ENCODE measurements at places on chromosomes 12 and 14.
A peak's percentile ranks its signal among the peaks of the same experiment; 100 is the strongest.

GRCh38 chr14:85634205-85634604 is 104.3 kb downstream of the FLRT2 start:
- no peak overlapping the region for H3K27ac ChIP-seq
- no peaks in the 10 kb centered on the region for H3K27me3 ChIP-seq
- no peak overlapping the region for H3K4me3 ChIP-seq
- no peak for DNase-seq
- no peaks in the 10 kb centered on the region for H3K4me1 ChIP-seq

- peaks cover 3% of the 10 kb centered on the region for H3K27me3 ChIP-seq
- DNase-seq = peak; percentile 12
- H3K27ac ChIP-seq = no peak overlapping the region
- H3K4me1 ChIP-seq = no peaks in the 10 kb centered on the region
- no peak overlapping the region for H3K4me3 ChIP-seq
Measured at GRCh38 chr14:49303946-49304516, 282.1 kb downstream of the RPS29 start.

DNA sequence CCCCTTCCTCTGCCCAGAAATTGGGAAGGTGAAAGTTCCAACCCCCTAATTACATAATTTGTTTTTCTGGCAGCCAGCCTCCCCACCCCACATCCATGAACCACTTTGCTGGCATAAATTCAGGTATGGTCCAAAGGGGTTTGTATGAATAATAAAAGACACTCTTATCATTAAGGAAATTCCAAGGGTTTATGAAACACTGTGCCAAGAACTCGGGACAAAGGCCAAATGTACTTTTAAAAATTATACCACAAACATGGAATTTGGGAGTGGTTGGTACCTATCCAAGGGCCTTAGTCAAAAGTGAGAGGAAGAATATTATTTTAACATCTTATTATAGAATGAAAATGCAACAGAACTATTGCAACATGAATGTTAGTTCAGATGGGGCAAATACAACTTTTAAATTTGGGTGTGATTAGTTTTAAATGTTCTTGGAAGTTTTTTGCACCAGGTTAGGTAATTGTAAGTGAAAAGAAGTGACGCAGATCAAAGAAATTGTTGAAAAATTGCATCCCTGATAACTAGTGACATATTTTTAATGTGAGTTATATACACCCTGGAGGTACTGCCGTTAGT is 217.8 kb downstream of the TMEM117 start:
- no peak overlapping the region for H3K27ac ChIP-seq
- no peak for DNase-seq
- H3K36me3 ChIP-seq = no peaks in the 10 kb centered on the region
- H3K4me3 ChIP-seq = no peak overlapping the region
- H3K4me1 ChIP-seq = no peaks in the 10 kb centered on the region

DNA sequence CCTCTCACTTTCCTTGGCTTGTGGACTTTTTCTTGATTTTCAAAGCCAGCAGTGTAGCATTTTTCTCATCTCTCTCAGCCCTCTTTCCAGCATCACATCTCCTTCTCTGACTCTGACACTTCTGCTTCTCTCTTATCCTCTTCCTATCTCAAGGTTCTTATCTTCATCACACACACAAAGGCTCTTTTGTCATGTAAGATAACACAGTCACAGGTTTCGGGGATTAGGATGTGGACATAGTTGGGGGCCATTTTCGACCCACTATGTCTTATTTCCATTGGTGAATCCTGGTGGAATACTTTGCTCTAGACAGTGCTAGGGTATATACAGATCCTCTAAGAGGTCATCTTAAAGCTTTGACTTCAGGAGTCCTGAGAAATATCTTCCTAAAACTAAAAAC is 719.3 kb upstream of the TBX3 start:
- H3K27me3 ChIP-seq = no peaks in the 10 kb centered on the region
- no peaks in the 10 kb centered on the region for H3K36me3 ChIP-seq
- no peak overlapping the region for H3K27ac ChIP-seq
- DNase-seq = no peak
- no peaks in the 10 kb centered on the region for H3K4me1 ChIP-seq

DNA sequence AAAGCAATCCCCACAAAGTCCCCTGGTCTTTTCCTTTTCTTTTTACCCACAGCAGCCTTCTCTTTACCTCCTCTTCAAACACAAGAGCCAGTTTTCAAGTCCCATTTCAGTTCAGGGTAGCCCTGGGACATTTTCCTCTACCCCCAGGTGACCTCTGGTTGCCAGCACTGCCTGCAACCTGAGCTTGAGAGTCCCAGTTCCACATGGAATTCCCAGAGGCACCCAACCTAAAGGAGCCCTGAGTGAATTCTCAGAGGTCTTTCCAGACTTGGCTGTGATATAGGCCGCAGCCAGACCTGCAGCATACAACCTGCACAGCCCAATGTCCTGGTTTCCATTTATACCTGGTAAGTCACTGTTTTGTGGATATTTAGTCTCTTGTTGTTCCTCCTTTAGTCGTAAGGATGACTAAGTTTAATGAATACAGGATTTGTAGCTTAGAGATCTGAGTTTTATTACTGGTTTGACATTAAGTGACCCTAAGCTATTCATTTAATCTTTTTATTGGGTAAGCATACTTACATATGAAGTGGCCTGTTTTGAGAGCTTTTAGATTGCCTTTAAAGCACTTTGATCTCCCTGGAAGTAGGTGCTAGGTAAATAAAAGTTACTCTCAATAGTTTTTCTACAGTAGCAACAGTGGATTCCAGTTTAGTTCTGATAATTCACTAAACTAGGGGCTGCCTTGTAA is 159.8 kb downstream of the TGFB3 start:
- H3K4me3 ChIP-seq = no peak overlapping the region
- H3K27me3 ChIP-seq = no peaks in the 10 kb centered on the region
- no peak overlapping the region for H3K27ac ChIP-seq
- peaks cover 3% of the 10 kb centered on the region for H3K4me1 ChIP-seq
- H3K36me3 ChIP-seq = peaks cover 9% of the 10 kb centered on the region

- peaks cover 24% of the 10 kb centered on the region for H3K36me3 ChIP-seq
- H3K4me1 ChIP-seq = peaks cover 40% of the 10 kb centered on the region
- no peaks in the 10 kb centered on the region for H3K27me3 ChIP-seq
- H3K27ac ChIP-seq = no peak overlapping the region
- H3K4me3 ChIP-seq = no peak overlapping the region
Measured at GRCh38 chr12:22533155-22533554, 11.2 kb downstream of the C2CD5 start.

GRCh38 chr14:23301969-23302289 is 730 bp downstream of the PPP1R3E start:
- no peak for DNase-seq
- peaks cover 33% of the 10 kb centered on the region for H3K36me3 ChIP-seq
- peak overlapping the region; percentile 91 for H3K4me3 ChIP-seq
- peaks cover 14% of the 10 kb centered on the region for H3K27me3 ChIP-seq

- no peaks in the 10 kb centered on the region for H3K36me3 ChIP-seq
- H3K27me3 ChIP-seq = no peaks in the 10 kb centered on the region
- no peak overlapping the region for H3K4me3 ChIP-seq
- DNase-seq = no peak
Measured at GRCh38 chr12:77500089-77500488, 330.6 kb upstream of the NAV3 start.

DNA sequence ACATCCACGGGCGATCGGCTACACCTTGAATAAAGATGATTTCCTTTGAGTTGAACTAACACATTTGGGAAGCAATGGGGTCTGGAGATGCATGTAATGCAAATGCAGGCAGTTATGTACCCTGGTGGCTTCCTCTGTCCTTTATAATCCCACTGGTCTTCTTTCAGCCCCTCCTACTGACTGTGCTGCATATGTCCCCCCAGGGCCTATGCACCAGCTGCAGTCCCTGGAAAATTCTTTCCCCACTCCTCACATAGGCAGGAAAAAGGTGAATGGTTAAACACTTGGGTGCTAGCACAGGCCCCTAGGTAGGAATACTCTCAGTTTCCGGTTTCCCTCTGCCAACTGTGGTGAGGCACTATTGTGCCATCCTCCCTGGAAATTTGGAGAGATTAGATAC is 294.8 kb upstream of the SOX5 start:
- no peaks in the 10 kb centered on the region for H3K27me3 ChIP-seq
- H3K4me1 ChIP-seq = no peaks in the 10 kb centered on the region
- no peak overlapping the region for H3K27ac ChIP-seq
- no peak for DNase-seq
- no peak overlapping the region for H3K4me3 ChIP-seq

GRCh38 chr14:71424941-71425340 is 507.3 kb upstream of the RGS6 start:
- no peak overlapping the region for H3K4me3 ChIP-seq
- peaks cover 50% of the 10 kb centered on the region for H3K36me3 ChIP-seq
- DNase-seq = no peak
- H3K27ac ChIP-seq = no peak overlapping the region

GRCh38 chr14:64610049-64610746 is 60.4 kb downstream of the PPP1R36 start:
- DNase-seq = no peak
- no peak overlapping the region for H3K4me3 ChIP-seq
- H3K4me1 ChIP-seq = peaks cover 5% of the 10 kb centered on the region

DNA sequence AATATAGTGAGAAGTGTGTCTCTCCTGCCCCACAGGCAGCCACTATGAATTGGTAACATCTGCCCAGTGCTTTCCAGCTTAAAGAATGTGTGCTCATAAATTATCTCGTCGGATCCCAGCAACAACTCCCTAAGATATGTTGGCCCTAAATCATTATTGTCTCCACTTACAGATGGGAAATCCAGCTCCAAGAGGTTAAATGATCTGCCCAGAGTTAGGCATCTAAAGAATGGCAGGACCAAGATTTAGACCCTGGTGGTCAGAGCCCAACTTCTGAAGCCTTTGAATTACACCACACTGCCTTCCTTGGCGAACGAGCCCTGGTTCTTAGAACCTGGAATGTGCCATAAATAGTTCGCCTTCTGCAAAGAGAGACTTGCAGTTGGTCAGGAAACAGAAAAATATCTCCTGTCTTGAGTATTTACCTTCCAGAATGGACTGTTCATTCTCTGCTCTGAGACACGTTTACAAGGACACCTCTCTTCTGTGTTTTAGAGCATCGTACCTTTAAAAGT is 20.1 kb upstream of the PLEK2 start:
- H3K4me3 ChIP-seq = no peak overlapping the region
- H3K27ac ChIP-seq = no peak overlapping the region
- H3K27me3 ChIP-seq = no peaks in the 10 kb centered on the region
- H3K4me1 ChIP-seq = no peaks in the 10 kb centered on the region
- no peak for DNase-seq

DNA sequence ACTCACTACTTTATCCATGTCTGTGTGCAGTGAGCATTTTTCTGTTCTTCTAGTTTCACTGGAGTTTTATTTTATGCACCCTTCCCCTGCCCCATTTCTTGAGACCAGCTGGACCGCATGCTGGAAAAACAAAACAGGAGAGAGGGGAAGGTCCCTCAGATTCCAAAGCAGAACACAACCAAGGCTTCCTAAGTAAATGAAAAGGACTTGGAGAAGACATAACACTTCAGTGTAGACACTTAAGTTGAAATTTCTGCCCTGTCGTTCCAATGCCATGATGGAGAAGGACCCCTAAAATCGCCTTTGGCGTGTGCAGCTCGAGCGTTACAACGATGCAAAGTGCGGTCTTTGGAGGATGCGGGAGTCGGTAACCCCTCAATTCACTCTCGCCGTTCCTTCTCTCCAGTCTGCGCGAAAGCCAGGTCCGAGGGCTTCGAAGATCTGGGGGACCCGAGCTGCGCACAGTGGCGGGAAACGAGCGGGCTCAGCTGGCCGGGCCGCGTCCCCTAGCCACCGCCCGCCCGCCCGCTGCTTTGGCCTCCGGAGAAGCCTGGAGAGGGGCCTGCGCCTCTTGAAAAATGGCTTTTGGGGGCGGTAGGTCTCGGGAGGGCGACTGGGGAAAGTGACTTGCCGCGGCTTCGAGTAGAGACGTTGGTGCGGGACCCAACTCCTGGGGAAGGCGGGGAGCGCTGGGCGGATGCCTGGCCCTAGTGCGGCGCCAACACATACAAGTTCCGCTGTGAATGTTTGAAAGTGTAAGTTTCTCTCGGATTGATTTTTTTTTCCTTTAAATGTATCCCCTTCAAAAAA is 11.2 kb upstream of the HOXC13 start:
- no peak for DNase-seq
- H3K27me3 ChIP-seq = peaks cover 78% of the 10 kb centered on the region
- no peaks in the 10 kb centered on the region for H3K4me1 ChIP-seq
- no peaks in the 10 kb centered on the region for H3K36me3 ChIP-seq
- no peak overlapping the region for H3K27ac ChIP-seq

GRCh38 chr12:96434107-96434506 is 33.9 kb upstream of the CDK17 start:
- DNase-seq = peak; percentile 92
- H3K27me3 ChIP-seq = no peaks in the 10 kb centered on the region
- peaks cover 29% of the 10 kb centered on the region for H3K4me1 ChIP-seq
- H3K36me3 ChIP-seq = peaks cover 7% of the 10 kb centered on the region
- peak overlapping the region; percentile 80 for H3K27ac ChIP-seq
- H3K4me3 ChIP-seq = peak overlapping the region; percentile 2

- DNase-seq = no peak
- H3K36me3 ChIP-seq = no peaks in the 10 kb centered on the region
- H3K4me3 ChIP-seq = no peak overlapping the region
- no peak overlapping the region for H3K27ac ChIP-seq
- no peaks in the 10 kb centered on the region for H3K27me3 ChIP-seq
- H3K4me1 ChIP-seq = no peaks in the 10 kb centered on the region
Measured at GRCh38 chr14:43795600-43796228, 711.4 kb downstream of the FSCB start.

GRCh38 chr12:57929092-57929830 is 12.1 kb upstream of the ATP23 start:
- peaks cover 4% of the 10 kb centered on the region for H3K36me3 ChIP-seq
- DNase-seq = no peak
- H3K27ac ChIP-seq = no peak overlapping the region
- peaks cover 5% of the 10 kb centered on the region for H3K4me1 ChIP-seq

GRCh38 chr12:5437589-5437988 is 5.7 kb downstream of the NTF3 start:
- peaks cover 16% of the 10 kb centered on the region for H3K27me3 ChIP-seq
- no peak overlapping the region for H3K4me3 ChIP-seq
- no peaks in the 10 kb centered on the region for H3K36me3 ChIP-seq
- H3K4me1 ChIP-seq = peaks cover under 1% of the 10 kb centered on the region

GRCh38 chr14:75911883-75912282 is 69.9 kb downstream of the TGFB3 start:
- no peaks in the 10 kb centered on the region for H3K27me3 ChIP-seq
- no peak overlapping the region for H3K4me3 ChIP-seq
- no peak for DNase-seq
- no peaks in the 10 kb centered on the region for H3K4me1 ChIP-seq
- no peaks in the 10 kb centered on the region for H3K36me3 ChIP-seq

DNA sequence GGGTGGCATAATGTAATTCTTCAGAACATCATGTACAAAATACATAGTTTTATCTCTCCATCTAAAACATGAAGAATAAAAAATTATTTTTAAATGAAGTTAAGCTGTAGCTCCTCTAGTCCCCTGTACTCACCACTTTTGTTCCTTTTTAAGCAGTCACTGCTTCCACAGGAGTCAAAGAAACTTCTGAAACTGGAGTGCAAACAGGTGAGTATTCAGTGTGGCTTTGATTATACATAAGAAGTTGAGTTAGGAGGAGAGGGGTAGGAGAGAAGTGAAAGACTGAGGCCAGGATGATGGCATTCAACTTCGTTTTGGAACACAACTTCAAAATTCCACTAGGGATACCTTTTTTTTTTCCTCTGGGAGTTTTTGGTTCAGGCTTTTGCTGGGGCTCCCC is 131.4 kb upstream of the CNTN1 start:
- no peak for DNase-seq
- H3K4me3 ChIP-seq = no peak overlapping the region
- H3K27ac ChIP-seq = no peak overlapping the region
- no peaks in the 10 kb centered on the region for H3K4me1 ChIP-seq
- H3K27me3 ChIP-seq = no peaks in the 10 kb centered on the region
- no peaks in the 10 kb centered on the region for H3K36me3 ChIP-seq

All from activated CD8-positive, alpha-beta T cell treated with anti-CD3 and anti-CD28 coated beads for 36 hours (primary cell).